ENCODE measurements at places on chromosomes 1 and 21.

GRCh38 chr1:59261537-59261936, 35.4 kb upstream of the FGGY start:
- H3K27ac ChIP-seq: no peak overlapping the region
- H3K4me1 ChIP-seq: peaks cover 18% of the 10 kb centered on the region
- no peaks in the 10 kb centered on the region for H3K36me3 ChIP-seq
- H3K27me3 ChIP-seq: no peaks in the 10 kb centered on the region
- H3K4me3 ChIP-seq: no peak overlapping the region

DNA sequence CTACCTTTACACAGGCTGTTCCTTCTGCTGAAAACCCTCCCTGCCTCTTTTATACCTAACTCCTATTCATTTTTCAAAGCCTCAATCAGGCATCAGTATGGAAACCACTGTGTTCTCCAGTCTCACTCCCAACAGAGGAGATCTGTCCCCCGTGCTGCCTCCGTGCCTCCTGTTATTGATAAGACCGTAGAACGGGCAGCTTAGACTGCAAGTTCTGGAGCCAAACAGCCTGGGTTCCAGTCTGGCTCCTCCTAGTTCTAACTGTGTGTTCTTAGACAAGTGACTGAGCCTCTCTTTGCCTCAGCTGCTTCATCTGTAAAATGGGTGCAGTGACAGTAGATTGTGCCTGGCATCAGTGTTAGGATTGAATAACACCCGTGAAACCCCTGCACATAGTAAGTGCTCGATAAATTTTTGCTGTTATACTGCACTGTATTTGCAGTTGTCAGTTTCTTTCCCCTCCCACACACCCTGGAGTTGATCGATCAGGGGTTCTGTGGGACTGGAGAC, 17.0 kb upstream of the IFFO2 start:
- H3K27me3 ChIP-seq: no peaks in the 10 kb centered on the region
- no peak overlapping the region for H3K27ac ChIP-seq
- no peak overlapping the region for H3K4me3 ChIP-seq
- peaks cover 9% of the 10 kb centered on the region for H3K4me1 ChIP-seq
- DNase-seq: no peak

DNA sequence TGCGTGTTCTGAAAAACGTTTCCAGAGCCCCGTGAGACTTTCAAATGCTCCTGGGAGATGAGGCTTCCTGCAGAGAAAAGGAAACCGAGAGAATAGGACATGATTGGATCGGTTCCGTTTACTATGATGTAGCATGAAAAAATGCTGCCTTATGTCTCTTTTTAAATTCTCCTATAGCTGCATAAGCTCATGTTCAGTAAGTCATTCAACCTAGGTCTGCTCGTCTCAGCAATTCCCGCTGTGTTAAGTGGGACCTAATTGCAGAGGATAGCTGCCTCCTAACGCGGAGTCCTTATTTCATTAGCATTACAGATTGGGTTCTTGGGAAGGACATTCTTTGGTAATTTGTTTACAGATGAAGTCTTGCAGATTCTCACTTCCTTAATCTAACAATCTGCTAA, 165.3 kb downstream of the GALNT2 start:
- peak overlapping the region; percentile 82 for H3K27ac ChIP-seq
- peak overlapping the region; percentile 50 for H3K4me3 ChIP-seq
- H3K36me3 ChIP-seq: peaks cover 14% of the 10 kb centered on the region
- peak; percentile 25 for DNase-seq
- peaks cover 25% of the 10 kb centered on the region for H3K4me1 ChIP-seq

GRCh38 chr1:117611121-117611601, 5.3 kb downstream of the TENT5C start:
- H3K4me3 ChIP-seq: no peak overlapping the region
- H3K36me3 ChIP-seq: no peaks in the 10 kb centered on the region
- peaks cover 53% of the 10 kb centered on the region for H3K27me3 ChIP-seq
- peaks cover 6% of the 10 kb centered on the region for H3K4me1 ChIP-seq

- H3K36me3 ChIP-seq: no peaks in the 10 kb centered on the region
- H3K4me3 ChIP-seq: no peak overlapping the region
- DNase-seq: no peak
- H3K27me3 ChIP-seq: no peaks in the 10 kb centered on the region
These were observed 125.8 kb downstream of the XPR1 start for GRCh38 chr1:180757657-180758056.

DNA sequence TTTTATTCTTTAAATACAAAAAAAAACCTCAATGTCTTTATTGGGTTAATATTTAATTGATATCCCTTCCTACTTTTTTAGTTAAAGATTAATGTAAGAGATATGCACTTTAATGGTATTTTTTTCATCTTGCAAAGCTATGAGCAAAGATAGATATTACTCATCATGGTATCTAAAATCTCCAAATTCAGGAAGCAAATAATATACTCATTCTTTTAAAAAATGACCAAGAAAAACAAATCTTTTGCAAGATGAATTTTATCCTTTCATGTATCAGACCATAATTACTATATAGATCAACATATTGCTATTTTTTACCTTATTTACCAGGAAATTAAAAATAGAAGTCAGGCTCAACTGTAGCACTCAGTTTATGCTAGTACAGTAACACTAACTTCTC, 330.4 kb downstream of the KCNT2 start:
- no peaks in the 10 kb centered on the region for H3K27me3 ChIP-seq
- DNase-seq: no peak
- H3K4me1 ChIP-seq: peaks cover 3% of the 10 kb centered on the region
- no peak overlapping the region for H3K4me3 ChIP-seq

DNA sequence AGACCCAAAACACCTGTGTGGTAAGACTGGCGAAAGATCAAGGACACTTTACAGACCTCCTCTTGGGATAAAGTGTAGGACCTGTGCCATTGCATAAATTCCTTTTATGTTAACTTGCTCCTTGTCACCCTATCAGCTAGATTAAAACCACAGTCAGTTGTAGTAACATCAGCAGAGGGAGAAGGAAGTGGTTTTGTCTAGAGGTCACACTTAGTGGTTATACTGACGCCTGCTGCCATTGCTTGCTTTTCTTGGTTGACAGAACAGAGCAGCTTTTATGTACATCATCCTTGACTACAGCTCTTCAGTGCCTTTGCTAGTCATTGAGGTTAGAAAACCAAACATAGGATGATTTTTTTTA, 101.4 kb downstream of the PBX1 start:
- no peaks in the 10 kb centered on the region for H3K4me1 ChIP-seq
- H3K4me3 ChIP-seq: no peak overlapping the region
- H3K27ac ChIP-seq: no peak overlapping the region

- H3K27ac ChIP-seq: peak overlapping the region; percentile 85
- H3K27me3 ChIP-seq: no peaks in the 10 kb centered on the region
- H3K4me3 ChIP-seq: peak overlapping the region; percentile 14
- no peak for DNase-seq
- peaks cover 40% of the 10 kb centered on the region for H3K4me1 ChIP-seq
These were observed 17.4 kb downstream of the KIAA0319L start for GRCh38 chr1:35539824-35540261.

- H3K4me1 ChIP-seq: peaks cover 13% of the 10 kb centered on the region
- no peak within 1 kb of the TSS for H3K27ac ChIP-seq
- no peak for DNase-seq
- peaks cover 63% of the 10 kb centered on the region for H3K27me3 ChIP-seq
These were observed at the start of gene CNIH3 for GRCh38 chr1:224615861-224616755. TSS of gene CNIH3 (plus strand) at chr1:224616317. CDS start at chr1:224617175, 858 bp downstream.

Measured in osteocyte (in vitro differentiated cells).